Stimulated activated CD8-positive, alpha-beta memory T cell treated with anti-CD3 and anti-CD28 coated beads, Interleukin-7, amount 100 ng/mL, for 24 hours (primary cell): ENCODE measurements at places on chromosomes 1 and 21.

- no peak for DNase-seq
Measured at GRCh38 chr1:204870160-204870912, at the start of gene NFASC. Gene NFASC, plus strand, starts transcription at chr1:204870862. Its CDS starts 73,454 bp downstream, at chr1:204944316.

DNA sequence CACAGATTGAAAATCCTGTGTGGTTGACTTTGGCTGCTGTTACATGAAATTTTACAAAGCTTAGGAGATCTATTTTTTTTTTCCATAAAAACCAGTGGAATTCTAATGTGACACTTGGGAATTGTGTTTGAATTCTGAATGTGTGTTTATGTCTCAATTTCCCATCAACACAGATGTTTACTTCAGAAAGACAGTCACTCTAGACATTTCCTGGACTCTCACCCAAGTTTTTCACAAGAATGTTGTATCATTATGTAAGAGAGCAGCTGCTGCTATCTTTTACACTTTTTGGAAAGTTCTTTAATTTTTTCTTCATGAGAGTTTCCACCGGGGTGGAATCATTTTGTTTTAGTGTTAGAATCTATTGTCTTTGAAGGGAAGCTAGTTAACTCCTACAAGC is 210.1 kb downstream of the GIPC2 start:
- DNase-seq: no peak

DNA sequence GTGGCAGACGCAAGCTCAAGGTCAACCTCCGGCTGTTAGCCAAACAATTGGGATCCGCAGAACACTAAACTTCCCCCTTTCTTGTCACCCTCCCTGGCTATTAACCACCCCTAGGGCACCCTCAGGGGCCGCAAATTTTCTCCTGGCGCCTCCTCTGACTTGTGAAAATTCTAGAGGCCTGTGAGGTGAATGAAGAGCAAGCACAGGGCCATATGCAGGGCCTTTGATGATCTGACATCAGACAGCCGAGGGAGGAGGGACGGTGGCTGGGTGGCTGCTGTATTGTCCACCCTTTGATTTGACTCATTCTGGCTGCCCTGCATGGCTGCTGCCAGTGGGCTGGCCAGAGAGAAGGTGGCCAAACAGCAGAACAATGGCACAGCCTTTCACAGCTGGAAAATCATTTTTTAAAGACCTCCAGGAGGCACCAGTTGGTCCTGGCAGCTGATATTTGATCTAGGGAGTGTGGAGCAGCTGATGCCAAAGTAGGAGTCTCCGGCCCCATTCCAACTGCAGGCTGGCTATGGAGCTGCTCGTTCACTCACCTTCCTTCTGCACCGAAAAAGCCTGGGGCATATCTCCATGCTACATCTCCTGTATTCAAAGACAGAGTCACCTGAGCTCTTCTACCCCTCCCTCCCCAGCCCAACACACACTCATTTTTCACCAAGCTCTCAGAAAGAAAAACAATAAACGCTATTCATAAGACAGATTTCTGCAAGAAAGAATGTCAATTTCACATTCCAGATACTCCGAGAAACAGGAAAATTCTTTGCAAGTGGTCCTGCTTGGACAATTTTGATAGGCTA is 44.9 kb upstream of the BARHL2 start:
- no peak for DNase-seq

GRCh38 chr1:14880456-14881316 is 272.9 kb upstream of the TMEM51 start:
- no peak for DNase-seq

GRCh38 chr21:38922474-38923235 is 116.9 kb downstream of the ETS2 start:
- no peak for DNase-seq

DNA sequence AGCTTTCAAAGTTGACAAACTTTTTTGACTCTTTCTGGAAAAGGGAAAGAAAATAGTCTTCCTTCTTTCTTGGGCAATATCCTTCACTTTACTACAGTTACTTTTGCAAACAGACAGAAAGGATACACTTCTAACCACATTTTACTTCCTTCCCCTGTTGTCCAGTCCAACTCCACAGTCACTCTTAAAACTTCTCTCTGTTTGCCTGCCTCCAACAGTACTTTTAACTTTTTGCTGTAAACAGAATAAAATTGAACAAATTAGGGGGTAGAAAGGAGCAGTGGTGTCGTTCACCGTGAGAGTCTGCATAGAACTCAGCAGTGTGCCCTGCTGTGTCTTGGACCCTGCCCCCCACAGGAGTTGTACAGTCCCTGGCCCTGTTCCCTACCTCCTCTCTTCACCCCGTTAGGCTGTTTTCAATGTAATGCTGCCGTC is 160.8 kb upstream of the SGIP1 start:
- no peak for DNase-seq

GRCh38 chr1:220113136-220113695 is 19.3 kb downstream of the IARS2 start:
- DNase-seq: no peak

DNA sequence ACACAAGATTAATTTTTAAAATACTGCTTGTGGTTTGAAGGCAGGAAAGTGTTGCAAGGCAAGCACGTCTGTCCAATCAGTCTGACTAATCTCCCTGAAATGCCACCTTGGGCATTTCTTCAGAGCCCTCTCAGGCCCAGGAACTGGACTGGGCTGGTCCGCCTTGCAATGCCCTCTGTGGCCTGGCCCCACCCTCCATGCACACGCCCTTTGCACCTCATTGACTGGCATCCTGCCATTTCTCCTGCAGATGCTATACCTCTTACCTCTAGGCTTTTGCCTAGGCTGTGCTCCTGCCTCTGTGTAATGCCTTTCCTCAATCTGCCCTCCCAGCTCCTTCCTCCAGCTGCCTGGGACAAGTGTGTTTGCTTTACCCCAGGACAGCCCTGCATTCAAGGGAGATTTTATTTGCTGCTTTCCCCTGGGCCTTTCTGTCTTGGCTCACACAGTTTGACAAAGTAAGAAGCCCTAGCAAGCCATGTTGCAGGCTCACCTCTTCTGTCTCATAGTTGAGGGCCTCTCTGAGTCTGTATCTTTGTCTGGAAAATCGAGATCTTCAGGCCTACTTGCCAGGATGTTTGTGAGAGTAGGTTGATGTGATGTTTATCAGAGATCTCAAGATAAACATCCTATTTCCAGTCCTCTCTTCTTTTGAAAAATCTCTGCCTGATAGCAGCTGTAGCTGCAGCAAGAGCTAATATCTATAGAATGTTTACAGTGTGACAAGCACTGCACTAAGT is 149.2 kb upstream of the JUN start:
- DNase-seq: no peak

- no peak for DNase-seq
Measured at GRCh38 chr1:111561328-111561727, 57.9 kb upstream of the ADORA3 start.

GRCh38 chr1:171107262-171107940 is 16.7 kb downstream of the FMO3 start:
- no peak for DNase-seq
